ENCODE measurements at places on chromosomes 5 and 9.

GRCh38 chr9:133654736-133655657 lies 18.8 kb downstream of the DBH start:
- no peak for DNase-seq

- DNase-seq, result no peak
Observed at GRCh38 chr5:148833122-148833521, 6.7 kb downstream of the ADRB2 start.

DNA sequence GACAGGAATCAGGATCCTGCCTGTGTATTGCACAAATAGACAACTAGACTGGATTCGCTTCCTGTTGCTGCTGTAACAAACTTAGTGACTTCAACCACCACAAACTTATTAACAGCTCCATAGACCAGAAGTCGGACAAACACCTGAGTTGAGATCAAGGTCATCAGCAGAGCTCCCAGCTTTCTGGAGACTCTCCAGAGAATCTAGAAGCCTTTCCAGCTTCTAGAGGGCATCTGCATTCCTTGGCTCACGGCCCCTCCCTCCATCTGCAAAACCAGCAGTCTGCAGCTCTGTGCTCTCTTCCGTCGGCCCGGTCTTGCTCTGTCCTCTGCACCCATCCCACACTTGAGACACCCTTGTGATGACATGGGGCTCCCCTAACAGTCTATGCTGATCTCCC lies 99.1 kb downstream of the KCNT1 start:
- DNase-seq, result no peak

DNA sequence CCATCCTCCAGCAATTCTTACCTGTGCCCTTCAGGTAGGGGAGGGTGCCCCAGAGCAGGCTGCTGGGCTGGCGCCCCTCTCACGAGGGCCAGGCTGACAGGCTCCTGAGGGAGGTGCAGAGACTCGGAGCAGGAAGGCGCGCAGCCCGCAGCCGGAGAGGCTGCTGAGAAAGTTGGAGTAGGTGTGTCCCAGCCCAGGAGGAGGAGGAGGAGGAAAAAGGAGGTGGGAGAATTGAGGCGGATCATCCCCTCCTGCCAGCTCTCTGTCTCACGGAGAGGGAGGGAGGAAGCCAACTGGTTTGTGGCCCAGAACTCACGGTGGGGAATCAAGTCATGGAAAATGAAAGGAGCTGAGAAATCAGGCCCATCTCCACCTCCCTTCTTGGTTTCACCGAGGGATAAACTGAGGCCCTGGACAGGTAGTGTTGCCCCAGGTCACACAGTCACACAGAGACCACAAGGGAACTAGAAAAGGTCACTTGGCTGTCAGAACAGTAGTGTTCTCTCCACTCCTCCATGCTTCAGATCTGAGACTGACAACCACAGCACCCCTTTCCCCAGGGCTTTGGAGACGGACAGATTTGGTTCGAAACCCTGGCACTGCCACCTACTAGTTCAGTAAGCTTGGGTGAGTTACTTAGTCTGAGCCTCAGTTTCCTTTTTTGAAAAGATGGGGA lies at the start of gene FAT2:
FAT2 (minus strand) TSS at position 188 of the 676 bp plus-strand sequence. CDS start 22,400 bp downstream, outside the sequence.
- DNase-seq, result no peak

DNA sequence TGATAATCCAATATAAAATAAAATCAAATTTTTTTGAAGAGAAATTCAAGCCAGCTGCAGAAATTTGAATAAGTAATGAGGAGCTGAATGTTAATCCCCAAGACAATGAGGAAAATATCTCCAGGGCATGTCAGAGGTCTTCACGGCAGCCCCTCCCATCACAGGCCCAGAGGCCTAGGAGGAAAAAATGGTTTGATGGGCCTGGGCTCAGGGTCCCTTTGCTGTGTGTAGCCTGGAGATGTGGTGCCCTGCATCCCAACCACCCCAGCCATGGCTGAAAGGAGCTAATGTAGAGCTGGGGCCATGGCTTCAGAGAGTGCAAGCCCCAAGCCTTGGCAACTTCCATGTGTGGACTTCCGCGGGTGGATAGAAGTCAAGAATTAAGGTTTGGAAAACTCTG lies 618.3 kb downstream of the TAF11L14 start:
- DNase-seq, result no peak

DNA sequence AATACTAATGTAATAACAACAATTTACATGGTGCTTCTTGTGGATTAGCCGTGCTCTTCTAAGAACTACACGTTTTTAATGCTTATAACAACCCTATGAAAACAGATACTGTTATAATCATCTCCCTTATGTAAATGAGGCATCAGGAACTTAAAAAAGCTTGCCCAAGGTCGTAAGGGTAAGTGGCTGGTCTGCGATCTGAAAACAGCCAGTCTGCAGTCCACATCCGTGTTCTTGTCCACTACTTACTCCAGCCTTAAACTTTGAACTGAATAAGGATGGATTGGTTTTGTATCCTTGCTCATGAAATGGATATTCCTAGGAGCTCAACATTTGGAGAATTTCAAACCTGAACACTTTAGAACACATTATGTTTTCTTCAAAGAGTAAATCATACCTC lies 26.7 kb downstream of the PAM start:
- no peak for DNase-seq

GRCh38 chr9:27489087-27489876 lies 34.8 kb upstream of the IFNK start:
- DNase-seq, result no peak

- DNase-seq, result no peak
Observed at GRCh38 chr5:400282-401145, 42.5 kb upstream of the EXOC3 start.

DNA sequence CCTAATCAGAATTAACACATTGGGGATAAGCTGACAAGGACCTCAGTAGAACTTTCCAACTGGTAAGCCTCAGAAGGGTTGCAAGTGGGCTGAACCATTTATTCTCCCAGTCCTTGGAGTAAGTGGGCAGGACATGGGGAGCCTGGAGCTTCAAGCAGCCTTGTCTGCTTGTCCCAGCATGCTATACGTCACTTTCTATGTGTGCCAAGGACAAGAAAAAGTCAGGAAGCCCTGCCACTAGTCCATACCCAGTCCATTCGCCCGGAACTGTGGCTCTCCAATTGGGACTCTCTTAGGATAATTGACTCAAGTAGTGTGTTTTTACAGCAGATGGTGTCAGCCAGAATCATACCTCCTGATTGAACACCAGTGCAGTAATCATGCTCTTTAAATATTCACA lies 62.6 kb upstream of the FRRS1L start:
- no peak for DNase-seq

GRCh38 chr5:94976853-94977252 lies 308.0 kb downstream of the MCTP1 start:
- no peak for DNase-seq

DNA sequence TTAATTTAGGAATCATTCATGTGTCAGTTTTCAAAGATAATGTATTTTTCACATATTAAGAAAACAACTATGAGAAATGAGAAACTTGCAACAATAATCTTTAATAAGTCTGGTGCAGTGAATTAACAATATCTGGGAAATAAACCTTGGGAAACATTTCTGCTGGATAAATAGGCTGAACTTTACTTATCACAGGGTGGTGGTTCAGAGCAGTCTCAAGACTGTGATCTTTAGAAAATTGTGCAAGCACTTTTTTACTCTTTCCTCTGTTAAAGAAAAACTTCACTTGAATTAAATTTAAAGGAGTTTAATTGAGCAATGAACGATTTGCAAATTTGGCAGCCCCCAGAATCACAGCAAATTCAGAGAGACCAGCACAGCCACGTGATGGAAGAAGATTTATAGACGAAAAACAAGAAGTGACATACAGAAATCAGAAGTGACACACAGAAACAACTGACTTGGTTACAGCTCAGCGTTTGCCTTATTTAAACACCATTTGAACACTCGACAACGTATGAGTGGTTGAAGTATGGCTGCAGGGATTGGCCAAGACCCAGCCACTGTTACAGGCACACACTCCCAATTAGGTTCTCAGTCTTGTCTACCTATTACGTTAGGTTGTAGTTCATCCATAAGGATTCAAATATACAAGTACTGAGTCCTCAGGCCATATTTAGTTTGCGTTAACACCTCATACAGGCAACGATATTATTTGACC lies 631.9 kb downstream of the SLCO4C1 start:
- no peak for DNase-seq

DNA sequence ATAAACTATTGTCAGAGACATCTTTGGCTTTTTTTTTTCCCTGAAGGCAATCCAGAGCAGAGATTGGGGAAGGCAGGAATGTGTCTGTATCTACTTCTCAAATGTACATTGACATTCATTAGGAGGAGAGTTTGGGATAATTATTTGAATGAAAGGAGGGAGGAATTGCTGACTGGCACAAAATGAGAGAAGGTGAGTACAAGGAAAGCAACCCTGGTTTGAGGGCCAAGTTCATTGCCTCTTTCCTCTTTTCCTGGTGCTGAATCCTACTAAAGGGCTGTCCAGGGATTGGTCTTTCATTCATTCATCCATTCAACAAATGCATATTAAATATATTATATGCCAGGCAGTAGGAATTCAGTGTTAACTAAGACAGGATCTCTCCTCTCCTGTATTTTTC lies 18.8 kb upstream of the ANKHD1 start:
- no peak for DNase-seq

GRCh38 chr9:113514061-113514460 lies 50.5 kb downstream of the RGS3 start:
- DNase-seq, result no peak

DNA sequence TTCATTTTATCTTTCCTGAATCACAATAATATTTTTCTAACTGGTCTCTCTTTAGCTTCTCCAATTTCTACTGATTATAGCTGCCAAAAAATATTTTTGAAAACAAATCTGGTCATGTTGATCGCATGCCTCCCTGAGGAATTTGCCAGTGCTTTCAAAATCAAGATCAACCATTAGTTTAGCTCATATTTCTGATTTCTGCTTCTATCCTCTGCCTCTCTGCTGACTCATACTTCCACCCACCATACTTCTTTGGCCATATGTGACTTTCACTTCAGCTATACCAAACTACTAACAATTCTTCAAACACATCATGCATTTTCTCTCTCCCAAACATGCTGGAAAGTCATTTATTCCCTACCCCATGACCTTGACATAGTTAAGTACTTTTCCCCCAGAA lies 636.5 kb downstream of the TLE1 start:
- no peak for DNase-seq

GRCh38 chr9:129814432-129815223 lies 9.3 kb downstream of the TOR1A start:
- no peak for DNase-seq

DNA sequence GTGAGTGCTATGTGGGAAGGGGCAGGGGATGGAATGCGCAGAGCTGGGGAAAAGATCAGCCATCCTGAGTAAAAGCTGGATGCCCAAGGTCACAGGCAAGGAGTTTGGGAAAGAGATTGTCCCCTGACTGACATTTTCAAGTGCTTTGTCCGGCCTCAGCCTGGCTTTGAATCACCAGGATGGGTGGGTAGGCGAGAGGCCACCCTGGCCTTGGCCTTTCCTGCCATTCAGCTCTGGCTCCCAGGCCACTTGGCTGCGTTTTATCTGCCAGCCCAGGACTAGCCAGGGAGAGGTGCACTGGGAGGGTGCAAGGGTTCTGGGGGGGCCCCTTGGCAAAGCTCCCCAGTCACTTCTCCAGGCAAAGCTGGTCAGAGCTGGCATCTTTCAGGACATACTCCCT lies 37.4 kb upstream of the SYNPO start:
- DNase-seq, result no peak
